ENCODE measurements at places on chromosomes 16 and 17. TPM values are rescaled to one million over a fixed set of nuclear protein-coding genes. Genes with fewer than 3 reads are reported as not detected.

CCL4 gene
- total RNA-seq, result 6.4 TPM

DNA sequence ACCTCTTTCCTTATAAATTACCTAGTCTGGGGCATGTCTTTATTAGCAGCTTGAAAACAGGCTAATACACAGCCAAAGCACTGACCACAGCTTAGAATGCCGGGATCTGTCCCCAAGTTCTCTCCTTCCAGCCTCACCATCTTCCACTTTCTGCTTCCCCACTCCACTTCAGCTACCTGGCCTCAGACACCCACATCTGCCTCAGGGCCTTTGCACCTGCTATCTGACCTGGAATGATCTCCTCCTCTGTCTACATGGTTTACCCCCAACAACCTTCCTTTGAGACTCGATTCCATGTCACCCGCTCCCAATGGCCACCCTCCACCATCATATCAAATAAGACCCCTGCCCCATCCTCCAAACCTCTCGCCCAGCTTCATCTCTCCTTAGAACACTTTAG, 152.6 kb upstream of the CDC42EP4 start:
- no peak for DNase-seq

DNA sequence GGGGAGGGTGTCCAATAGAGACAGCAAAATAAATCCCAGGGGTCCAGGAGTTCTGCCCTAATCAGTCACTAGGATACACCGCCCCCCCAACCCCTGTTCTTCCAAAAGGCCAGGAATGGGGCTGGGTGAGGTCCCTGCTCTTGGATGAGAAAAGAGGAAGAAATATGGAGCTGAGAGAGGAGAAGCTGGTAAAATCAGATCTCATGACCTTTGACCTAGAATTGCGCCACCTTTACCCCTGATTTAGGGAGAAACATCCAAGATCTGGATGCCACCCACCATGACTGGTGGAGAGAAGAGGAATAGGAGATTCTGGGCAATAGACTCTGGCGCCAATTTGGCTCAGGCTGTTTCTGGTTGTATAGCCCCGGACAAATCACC, 707 bp upstream of the CACNB1 start:
- DNase-seq, result no peak

DNA sequence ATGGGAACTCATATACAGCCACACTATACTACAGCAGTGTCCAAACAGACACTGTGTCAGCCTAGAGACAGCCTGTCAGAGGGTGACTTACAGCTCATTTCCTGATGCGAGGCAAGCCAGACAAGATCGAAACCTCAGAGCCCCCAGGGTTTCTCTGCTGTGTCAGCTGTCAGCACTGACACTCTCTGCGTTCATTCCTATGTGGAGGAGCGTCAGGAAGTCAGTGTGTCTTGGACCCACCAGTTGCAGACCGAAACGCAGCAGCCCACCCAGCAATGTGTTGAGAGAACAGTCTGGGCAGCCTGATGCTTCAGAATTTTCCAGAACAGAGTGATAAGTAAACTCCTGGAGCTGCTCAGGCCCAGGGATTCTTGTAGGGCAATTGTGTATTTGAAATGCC, 20.6 kb upstream of the MAPT start:
- no peak for DNase-seq

GRCh38 chr17:17171186-17171585, 34.9 kb downstream of the PLD6 start:
- no peak for DNase-seq

DNA sequence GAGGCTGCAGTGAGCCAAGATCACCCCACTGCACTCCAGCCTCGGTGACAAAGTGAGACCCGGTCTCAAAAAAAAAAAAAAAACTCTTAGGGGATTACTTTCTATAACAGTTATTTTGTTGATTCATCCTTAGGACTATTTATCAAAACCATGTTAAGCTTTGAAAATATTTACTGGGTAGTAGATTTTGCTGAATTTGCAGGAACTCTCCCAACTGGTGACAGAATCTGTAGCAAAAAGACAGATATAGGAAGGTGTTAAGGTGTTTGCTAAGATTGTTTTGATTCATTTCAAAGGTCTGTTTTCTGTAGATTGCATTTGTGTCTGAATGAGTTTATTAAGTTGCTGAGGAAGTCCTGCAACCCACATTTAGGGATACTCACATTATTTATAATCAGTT, 192.6 kb downstream of the PRKCA start:
- no peak for DNase-seq

CNGB1 gene
- total RNA-seq, result not detected

DNA sequence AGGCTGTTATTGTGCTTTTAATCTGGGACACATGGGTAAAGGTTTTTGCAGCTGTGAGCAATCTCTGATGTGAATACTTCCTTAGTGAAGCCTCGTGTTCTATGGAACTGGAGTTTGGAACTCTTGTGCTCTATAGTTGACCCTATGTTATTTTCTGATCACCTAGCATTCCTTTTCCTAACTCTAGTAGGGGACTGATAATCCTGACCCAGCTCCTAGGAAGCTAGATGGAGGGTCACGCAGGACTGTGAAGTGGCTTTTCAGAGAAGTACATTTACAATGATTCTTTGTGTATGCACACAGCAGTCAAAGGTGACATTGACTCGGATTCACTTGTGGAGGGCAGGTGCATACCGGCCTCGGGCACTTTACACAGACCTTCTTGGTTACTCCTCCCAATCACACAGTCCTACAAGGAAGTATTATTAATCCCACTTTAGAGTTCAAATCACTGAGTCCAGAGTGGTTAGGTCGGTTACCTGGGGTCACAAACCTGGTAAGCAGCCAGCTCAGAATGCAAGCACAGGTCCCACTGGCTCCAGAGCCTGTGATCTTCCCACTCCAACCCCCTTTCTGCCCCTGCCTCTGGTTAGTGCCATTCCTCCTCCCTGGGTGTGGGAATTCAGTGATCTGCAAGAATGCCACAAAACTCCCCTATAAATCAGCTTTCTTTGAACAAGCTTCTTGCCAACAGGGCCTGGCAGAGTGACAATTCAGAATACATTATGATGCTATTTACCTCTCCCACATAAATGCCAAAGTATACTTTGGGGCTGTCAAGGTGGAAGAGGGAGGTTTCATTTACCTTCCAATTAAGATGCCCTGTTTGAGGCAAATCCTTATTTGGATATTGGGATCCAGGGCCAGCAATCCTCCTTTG, 7.1 kb downstream of the CHD9NB start:
- no peak for DNase-seq

LLGL2 gene
- total RNA-seq, result 11.1 TPM

- DNase-seq, result peak; percentile 61
Measured at GRCh38 chr17:68600067-68600930, 868 bp downstream of the FAM20A start.

DNA sequence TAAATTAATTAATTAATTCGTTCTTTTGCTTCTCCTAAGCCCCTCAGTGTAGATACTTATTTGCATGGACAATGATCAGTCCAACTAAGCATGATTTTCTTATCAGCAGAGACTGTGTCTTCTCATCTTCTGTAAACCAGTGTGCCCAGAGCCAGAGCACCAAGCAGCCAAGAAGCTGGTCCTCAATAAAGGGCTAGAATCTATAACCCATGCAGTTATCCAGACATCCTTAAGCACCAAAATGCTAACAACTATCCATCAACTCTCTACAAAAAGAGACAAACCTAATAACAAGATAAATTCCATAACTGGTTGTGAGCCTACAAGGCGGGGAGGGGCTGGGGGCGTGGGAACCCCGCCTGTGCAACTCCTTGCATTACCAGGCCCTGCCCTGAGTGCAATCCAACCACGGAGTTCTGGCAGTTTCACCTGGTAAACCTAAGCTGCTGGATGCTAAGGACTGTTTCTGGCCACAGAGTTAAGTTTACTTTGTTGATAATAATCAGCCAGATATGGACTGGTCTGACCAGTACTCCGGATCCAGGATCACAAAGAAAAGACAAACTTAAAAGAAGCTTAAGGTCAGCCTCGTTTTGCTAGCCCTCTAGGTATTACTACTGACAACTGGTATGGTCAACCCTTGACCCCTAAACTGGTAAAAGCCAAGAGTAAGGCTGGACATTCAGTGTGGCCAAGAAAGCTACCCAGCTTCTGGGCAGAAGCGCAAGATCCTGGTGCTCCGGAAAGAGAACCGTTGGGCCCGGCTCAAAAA, 51.5 kb downstream of the ZFHX3 start:
- DNase-seq, result no peak

- DNase-seq, result no peak
Measured at GRCh38 chr17:55304171-55304859, 39.6 kb downstream of the HLF start.

DNA sequence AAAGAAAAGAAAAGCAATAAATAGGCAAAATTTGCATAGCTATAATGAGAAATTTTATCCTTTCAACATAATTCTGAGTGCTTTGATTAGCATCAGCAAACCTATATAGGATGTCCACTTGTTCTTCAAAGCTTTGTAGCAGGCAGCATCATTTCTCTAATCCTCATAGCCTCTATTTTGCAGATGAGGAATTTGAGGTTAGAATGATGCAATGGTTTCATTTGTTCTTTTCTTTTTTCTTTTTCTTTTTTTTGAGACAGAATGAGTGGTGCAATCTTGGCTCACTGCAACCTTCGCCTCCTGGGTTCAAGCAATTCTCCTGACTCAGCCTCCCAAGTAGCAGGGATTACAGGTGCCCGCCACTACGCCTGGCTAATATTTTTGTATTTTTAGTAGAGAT, 594.4 kb downstream of the TOX3 start:
- DNase-seq, result no peak

GRCh38 chr16:85330694-85331188, 218.5 kb upstream of the CIBAR2 start:
- DNase-seq, result no peak

DNA sequence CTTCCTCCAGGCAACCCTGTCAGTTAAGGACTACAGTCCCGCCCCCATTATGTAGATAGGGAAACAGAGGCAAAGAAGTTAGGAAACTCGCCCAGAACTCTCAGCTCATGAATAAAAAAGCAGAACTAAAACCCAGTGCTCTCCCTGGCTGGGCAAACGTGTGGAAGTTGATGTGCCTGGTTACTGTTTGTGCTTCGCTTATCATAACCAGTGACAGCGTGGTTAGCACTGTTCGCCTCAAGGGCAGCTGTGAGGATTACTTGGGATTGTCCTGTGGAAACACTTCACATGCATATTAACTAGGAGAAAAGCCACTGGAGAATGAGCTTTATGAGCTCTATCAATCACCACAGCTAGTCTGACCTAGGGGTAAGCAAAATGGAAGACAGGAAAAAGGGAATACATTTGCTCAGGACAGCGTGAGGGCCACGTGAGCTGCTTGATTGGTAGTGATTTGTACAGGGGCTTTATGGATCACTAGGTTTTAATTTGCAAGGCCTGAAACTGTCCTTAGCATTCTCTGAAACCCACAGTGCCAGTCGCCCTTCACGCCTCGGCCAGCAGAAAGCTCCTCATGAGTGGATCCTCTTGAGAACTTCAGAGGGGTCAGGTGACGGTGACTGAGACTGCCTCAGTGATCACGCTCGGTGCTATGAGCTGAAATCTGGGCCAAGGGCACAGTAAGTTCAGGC, 19.9 kb downstream of the CYB5D2 start:
- no peak for DNase-seq

DNA sequence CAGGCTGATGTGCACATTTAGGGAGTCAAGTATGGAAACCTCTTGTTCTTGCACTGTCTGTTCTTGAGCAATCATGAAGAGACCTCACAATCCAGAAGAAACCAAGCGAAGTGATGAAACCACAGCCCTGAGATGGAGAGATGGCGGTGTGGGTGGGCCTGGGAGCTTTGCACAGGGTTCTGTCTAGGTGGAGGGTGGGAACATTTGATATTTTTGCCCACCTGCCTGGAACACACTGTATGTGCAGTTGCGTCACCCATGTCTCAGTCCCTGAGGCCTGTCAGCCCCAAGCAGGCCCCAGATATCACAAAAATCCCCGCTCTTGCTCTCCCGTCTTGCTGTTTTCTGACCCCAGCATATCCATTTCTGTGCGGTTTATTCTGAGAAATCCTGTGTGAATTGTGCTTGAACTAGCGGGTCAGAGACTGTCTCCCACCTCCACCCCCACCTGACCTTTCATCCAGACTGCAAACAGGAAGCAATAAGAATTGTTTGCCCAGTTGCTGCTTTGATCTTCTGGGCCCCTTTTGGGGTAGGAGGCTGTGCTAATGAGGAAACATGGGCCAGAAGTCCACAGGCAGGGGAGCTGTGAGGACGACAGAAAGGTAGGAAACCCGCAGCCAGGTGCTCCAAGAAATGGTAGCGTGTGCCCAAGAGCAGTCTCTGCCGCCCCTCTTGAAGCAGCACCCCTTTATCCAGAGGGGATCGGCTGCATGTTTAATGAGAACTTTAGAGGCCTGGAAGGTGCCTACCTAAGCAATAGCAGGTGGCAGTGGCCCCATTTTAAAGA, 183.8 kb downstream of the CCDC182 start:
- DNase-seq, result no peak

AXIN2 gene
- total RNA-seq, result 13.8 TPM

DNA sequence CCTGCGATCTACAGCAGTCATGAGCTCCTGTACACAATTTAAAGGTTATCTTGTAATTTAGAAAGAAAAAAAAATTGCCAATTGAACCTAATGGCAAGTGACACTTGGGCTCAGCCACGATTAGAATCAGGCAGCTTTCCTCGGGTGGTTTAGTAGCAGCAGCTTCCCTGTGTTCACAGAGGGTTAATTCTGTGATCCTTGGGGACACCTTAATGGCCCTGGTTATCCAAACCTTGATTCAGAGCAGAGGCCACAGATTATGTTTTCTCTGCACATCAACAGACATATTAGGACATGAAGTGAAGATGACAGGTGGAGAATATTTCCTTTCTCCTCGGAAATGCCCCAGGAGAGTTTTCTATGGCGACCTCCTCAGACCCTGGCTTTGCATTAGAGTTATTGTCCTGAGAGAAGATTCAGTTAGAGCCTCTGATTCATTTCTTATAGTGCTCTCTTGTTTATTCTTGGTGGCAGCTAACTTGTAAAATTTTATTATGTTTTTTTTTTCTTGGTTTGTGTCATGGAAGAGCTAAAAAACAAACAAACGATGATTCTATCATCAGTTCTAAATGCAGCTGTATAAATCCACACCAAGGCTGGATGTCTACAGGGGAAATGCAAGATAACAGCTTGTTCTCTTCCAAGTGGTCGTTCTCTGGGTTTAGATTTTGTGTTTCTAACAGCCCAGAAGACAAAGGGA, 351.2 kb upstream of the DYNLRB2 start:
- no peak for DNase-seq

- no peak for DNase-seq
Measured at GRCh38 chr17:39652587-39653315, 12.4 kb upstream of the TCAP start.

GRCh38 chr17:74775409-74776043, 619 bp downstream of the NAT9 start:
- no peak for DNase-seq

- no peak for DNase-seq
Measured at GRCh38 chr16:72967941-72968340, 80.0 kb downstream of the ZFHX3 start.

GRCh38 chr16:28984619-28985135, at the start of gene LAT:
TSS of gene LAT (plus strand) at chr16:28985052. CDS start at chr16:28985418, 366 bp downstream.
- DNase-seq, result no peak

GRCh38 chr16:442976-443375, 17.5 kb downstream of the RAB11FIP3 start:
- no peak for DNase-seq

C16orf86 gene
- total RNA-seq, result 2.6 TPM
